GM23338 (cell line): ENCODE measurements at places on chromosomes 7 and 10. TPM values are rescaled to one million over a fixed set of nuclear protein-coding genes. Genes with fewer than 3 reads are reported as not detected.

GNG11 gene
- total RNA-seq: 0.89 and 1.6 TPM in 2 replicates

GRIFIN gene
- not detected in 2 replicates for total RNA-seq

SLC13A1 gene
- not detected in 2 replicates for total RNA-seq

OGDH gene
- 74.8 and 76.9 TPM in 2 replicates for total RNA-seq

DDX50 gene
- 37.2 and 38.9 TPM in 2 replicates for total RNA-seq

SND1 gene
- total RNA-seq: 236 and 254 TPM in 2 replicates

EFCAB10 gene
- total RNA-seq: 4.7 and 6.7 TPM in 2 replicates

GRCh38 chr10:87703771-87704170, 44.1 kb downstream of the PAPSS2 start:
- 0 out of 2 replicates have a peak overlapping the region, but pooled peaks have one; percentile 3 for H3K27ac ChIP-seq
- no peak overlapping the region for H3K4me3 ChIP-seq
- no peaks in the 10 kb centered on the region for H3K27me3 ChIP-seq
- no peaks in the 10 kb centered on the region for H3K36me3 ChIP-seq

- DNase-seq: no peak
- no peak overlapping the region for H3K27ac ChIP-seq
- no peak overlapping the region for H3K4me3 ChIP-seq
- H3K4me1 ChIP-seq: no peaks in the 10 kb centered on the region
- no peaks in the 10 kb centered on the region for H3K27me3 ChIP-seq
- H3K36me3 ChIP-seq: no peaks in the 10 kb centered on the region
These were observed 145.2 kb downstream of the PPP1R9A start for GRCh38 chr7:95052566-95053094.

- no peaks in the 10 kb centered on the region for H3K36me3 ChIP-seq
- peak overlapping the region; percentile 70 for H3K4me3 ChIP-seq
- H3K27ac ChIP-seq: no peak overlapping the region
- H3K27me3 ChIP-seq: 0 out of 2 replicates have a peak, but pooled peaks cover 4% of the 10 kb centered on the region
- DNase-seq: peak; percentile 74
These were observed 67.6 kb upstream of the CTNNA3 start for GRCh38 chr10:67763499-67764011.

DNA sequence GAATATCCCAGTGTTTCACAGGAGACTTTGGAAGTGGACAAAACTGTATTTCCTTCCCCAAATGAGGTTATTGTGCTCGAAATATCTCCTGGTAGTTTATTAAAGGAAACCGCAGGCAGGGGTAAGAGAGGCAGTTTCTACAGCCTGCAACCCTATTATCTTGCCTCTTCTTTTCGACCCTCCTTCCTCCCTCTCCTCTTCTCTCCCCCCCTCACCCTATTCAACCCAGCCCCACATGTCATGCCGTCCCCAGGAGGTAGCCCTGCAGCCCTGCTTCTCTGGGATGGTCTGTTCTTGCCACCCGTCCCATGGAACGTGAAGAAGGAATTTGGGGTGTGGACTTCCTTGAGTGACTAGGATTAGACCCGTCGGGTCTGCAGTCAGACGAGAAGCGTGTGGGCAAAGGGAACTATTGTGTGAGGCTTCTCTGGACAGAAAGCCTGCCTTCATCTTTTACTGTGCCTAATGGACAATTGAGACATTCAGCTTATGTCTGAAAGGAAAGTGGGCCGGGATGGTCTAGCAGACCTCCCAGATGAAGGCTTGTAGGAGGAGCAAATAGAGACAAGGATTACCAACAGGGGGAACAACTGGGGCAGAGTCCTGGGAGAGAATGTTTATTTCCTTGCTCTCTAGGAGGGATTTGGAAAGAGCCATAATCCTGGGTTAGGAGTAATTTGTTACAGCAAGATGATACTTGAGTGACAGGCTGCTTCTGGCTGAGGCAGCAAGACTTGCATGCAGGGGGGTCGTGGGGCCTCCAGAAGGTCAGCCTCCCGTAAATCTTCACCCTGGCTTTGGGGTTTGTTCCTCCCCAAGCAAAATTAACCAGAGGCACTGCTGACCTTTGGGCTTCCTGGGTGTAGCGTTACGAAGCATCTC, 77.8 kb downstream of the TCF7L2 start:
- H3K4me3 ChIP-seq: no peak overlapping the region
- no peaks in the 10 kb centered on the region for H3K36me3 ChIP-seq
- peaks cover 41% of the 10 kb centered on the region for H3K4me1 ChIP-seq
- DNase-seq: peak; percentile 35
- H3K27ac ChIP-seq: peak overlapping the region; percentile 70

DNA sequence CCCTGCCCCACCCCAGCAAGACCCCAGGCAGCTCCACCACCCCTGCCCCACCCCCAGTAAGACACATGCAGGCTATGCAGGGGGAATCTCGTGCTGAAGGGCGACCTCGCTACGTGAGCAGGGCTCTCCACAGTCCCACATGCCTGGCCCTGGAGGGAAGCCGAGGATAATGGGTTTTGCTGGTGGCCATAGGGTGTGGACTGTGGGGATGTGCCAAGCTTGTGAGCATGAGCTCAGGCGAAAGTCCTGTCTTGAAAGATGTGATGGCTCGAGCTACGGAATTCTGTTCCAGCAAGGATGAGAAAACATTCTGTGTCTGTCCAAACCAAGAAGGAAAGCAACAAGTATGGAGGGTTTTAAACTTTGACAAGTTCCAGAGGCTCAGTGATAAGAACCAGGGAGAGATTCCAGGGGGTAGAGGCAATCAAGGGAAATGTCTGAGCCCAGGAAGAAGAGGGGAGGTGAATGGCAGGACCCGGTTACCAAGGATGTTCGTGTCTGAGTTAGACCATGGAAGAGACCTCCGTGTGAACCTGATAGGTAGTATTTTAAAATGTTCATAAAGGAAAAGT, 63.1 kb downstream of the PYROXD2 start:
- no peaks in the 10 kb centered on the region for H3K4me1 ChIP-seq
- H3K27me3 ChIP-seq: no peaks in the 10 kb centered on the region
- H3K36me3 ChIP-seq: 0 out of 2 replicates have a peak, but pooled peaks cover 3% of the 10 kb centered on the region
- no peak for DNase-seq
- H3K4me3 ChIP-seq: no peak overlapping the region
- H3K27ac ChIP-seq: no peak overlapping the region

GRCh38 chr7:110168010-110168409, 922.9 kb upstream of the LRRN3 start:
- no peak for DNase-seq
- no peak overlapping the region for H3K4me3 ChIP-seq
- no peaks in the 10 kb centered on the region for H3K36me3 ChIP-seq
- H3K27ac ChIP-seq: no peak overlapping the region
- no peaks in the 10 kb centered on the region for H3K27me3 ChIP-seq
- no peaks in the 10 kb centered on the region for H3K4me1 ChIP-seq

- H3K27ac ChIP-seq: no peak overlapping the region
- no peak for DNase-seq
- no peaks in the 10 kb centered on the region for H3K4me1 ChIP-seq
- H3K4me3 ChIP-seq: no peak overlapping the region
- no peaks in the 10 kb centered on the region for H3K27me3 ChIP-seq
- H3K36me3 ChIP-seq: no peaks in the 10 kb centered on the region
These were observed 111.9 kb downstream of the GPAM start for GRCh38 chr10:112071596-112072133.

- DNase-seq: peak; percentile 26
- no peaks in the 10 kb centered on the region for H3K36me3 ChIP-seq
- no peak overlapping the region for H3K27ac ChIP-seq
These were observed 278.2 kb downstream of the SNX13 start for GRCh38 chr7:17661982-17662585.

DNA sequence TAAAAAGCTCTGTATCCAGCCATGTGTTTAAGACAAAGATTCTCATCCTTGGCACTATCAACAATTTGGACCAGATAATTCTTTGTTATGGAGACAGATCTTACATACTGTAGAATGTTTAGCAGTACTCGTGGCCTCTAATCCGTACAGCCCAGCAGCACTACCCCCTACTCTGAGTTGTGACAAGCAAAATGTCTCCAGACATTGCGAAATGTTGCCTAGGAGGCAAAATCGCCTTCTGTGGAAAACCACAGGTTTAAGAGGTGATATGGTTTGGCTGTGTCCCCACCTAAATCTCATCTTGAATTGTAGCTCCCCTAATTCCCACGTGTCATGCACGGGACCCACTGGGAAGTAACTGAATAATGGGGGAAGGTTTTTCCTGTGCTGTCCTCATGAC, 186.7 kb downstream of the CHCHD3 start:
- H3K27me3 ChIP-seq: no peaks in the 10 kb centered on the region
- no peak overlapping the region for H3K4me3 ChIP-seq
- H3K36me3 ChIP-seq: peaks cover 6% of the 10 kb centered on the region
- no peak overlapping the region for H3K27ac ChIP-seq
- no peak for DNase-seq

DNA sequence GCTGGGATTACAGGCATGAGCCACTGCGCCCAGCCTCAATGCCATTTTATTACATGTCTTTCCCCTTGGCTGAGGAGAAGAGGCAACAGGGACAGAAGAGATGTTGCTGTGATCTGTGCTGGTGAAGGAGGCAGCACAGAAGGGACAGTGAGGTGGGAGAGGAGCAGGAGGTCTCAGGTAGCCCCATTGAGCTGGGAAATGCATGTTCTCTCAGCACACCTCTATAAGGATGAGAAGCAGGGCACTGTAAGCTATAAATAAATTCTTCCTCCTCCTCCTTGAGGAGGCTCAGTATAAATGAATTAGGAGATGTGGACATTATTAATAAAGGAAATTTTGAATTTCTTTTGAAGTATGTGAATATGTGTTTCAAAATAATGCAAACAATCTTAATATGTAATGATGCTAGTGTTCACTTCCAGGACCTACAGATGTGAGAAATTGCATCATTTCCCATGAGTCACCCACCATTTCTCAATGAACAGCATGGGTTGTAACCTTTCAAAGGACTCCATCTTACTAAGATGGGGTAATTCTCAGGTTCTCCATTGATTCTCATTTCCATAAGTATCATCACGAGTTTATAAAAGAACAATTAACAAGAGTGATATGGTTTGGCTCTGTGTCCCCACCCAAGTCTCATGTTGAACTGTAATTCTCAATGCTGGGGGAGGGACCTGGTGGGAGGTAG, 88.9 kb upstream of the ODAD2 start:
- no peak for DNase-seq
- H3K4me3 ChIP-seq: no peak overlapping the region
- no peak overlapping the region for H3K27ac ChIP-seq
- H3K4me1 ChIP-seq: no peaks in the 10 kb centered on the region
- no peaks in the 10 kb centered on the region for H3K27me3 ChIP-seq

DNA sequence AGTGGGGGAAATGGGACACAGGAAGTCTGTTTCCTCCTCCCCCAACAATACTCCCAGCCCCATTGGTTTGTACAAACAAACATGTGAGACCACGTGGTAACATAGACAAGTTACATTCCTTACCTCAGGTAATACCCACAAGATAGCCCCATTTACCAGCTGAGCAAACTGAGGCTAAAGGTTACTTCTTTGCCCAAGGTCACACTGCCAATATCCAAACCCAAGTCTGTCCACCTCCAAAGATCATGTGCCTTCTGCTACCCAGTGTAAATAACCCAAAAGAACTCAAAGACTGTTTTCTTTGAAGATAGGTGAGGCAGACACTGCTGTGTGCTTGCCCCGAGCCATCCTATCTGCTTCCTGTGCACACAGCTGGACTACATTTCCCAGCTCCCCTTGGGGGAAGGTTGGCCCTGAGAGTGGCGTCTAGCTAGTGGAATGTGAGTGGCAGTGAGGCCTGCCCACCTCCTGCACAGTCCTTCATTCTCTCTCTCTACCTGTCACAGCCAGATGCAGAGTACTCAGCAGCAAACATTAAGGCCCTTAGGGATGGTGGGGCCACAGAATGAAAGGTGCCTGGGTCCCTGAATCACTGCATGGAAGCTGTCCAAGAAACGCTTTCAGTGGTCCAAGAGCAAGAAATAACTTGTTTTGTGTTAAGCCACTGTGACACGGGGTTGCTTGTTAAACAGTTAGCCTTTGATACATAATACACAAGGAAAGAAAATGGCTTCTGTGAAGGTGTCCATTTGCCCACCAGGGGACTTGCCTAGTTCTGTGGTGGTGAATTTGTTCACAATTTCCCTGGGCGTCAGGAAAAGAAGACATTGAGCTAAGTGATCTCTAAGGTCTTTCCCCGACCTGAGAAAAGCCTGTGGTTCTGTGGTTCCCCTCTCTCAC, 257.7 kb upstream of the NFE2L3 start:
- H3K27ac ChIP-seq: no peak overlapping the region
- no peaks in the 10 kb centered on the region for H3K27me3 ChIP-seq
- DNase-seq: peak; percentile 75
- peaks cover 7% of the 10 kb centered on the region for H3K4me1 ChIP-seq
- no peak overlapping the region for H3K4me3 ChIP-seq

- H3K27me3 ChIP-seq: no peaks in the 10 kb centered on the region
- DNase-seq: no peak
- H3K4me3 ChIP-seq: no peak overlapping the region
- peaks cover 18% of the 10 kb centered on the region for H3K4me1 ChIP-seq
These were observed 60.8 kb upstream of the SP4 start for GRCh38 chr7:21367081-21367480.

- no peaks in the 10 kb centered on the region for H3K36me3 ChIP-seq
- H3K4me1 ChIP-seq: peaks cover 43% of the 10 kb centered on the region
- H3K27ac ChIP-seq: peak overlapping the region; percentile 100
- peak overlapping the region; percentile 72 for H3K4me3 ChIP-seq
- DNase-seq: peak; percentile 63
These were observed 836 bp downstream of the KMT2E start for GRCh38 chr7:105014693-105015389.

DNA sequence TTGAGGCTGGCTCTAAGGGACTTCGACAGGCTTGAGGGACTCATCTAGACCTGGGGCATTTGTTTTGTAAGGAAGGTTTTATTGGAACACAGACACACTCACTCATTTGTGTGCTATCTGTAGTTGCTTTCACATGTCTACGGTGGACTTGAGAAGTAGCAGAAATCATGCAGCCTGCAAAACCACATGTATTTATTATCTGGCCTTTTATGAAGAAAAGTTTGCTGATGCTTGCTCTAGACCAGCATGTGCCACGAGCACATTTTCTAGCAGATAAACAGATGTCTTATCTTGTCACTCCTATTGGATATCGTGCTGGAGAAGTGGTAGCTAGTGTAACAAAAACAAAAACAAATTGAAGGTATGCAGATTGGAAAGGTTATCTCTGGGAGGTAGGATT, 9.8 kb downstream of the UPP1 start:
- no peak overlapping the region for H3K4me3 ChIP-seq
- DNase-seq: no peak
- peaks cover 24% of the 10 kb centered on the region for H3K36me3 ChIP-seq
- no peak overlapping the region for H3K27ac ChIP-seq
- H3K4me1 ChIP-seq: no peaks in the 10 kb centered on the region

DNA sequence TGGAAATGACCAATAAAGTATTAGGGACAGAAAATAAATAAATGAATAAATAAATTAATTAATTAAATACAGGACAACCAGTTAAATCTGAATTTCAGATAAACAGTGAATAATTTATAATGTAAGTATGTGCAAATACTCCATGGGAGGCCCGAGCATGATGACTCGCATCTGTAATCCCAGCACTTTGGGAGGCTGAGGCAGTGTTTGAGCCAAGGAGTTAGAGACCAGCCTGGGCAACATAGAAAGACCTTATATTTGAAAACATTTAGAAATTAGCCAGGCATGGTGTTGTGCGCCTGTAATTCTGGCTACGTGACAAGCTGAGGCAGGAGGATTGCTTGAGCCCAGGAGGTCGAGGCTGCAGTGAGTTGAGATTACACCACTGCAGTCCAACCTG, 123.7 kb downstream of the CUL2 start:
- H3K27me3 ChIP-seq: no peaks in the 10 kb centered on the region
- H3K27ac ChIP-seq: no peak overlapping the region
- no peaks in the 10 kb centered on the region for H3K4me1 ChIP-seq
- no peak for DNase-seq
- no peak overlapping the region for H3K4me3 ChIP-seq
